T-helper 9 cell (primary cell): ENCODE measurements at places on chromosomes 1 and 21.

DNA sequence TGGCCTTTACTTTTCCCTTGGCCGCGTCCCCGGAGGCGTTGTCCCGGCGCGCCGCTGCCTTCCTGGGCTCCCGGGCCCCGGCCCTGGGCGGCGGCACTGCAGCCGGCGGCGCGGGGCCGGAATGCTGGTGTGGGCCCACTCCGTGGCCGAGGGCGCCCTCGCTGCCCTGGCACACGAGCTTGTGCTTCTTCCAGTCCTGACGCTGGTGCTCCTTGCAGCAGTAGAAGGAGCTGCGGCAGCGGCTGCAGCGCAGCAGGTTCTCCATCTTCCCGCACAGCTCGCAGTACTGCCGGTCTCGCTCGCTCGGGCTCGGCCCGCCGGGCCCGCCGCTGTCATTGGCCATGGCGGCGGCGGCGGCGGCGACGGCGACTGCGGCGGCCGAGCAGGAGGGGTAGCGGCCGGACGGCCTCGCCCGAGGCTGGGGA lies 529 bp downstream of the EGLN1 start:
- peak; percentile 26 for DNase-seq

- no peak for DNase-seq
These were observed 90.2 kb upstream of the SGIP1 start for GRCh38 chr1:66443793-66444192.

- DNase-seq, result peak; percentile 32
These were observed 707 bp upstream of the KLHL21 start for GRCh38 chr1:6603238-6603914.

GRCh38 chr1:116161877-116162390 lies 50.7 kb downstream of the MAB21L3 start:
- no peak for DNase-seq

DNA sequence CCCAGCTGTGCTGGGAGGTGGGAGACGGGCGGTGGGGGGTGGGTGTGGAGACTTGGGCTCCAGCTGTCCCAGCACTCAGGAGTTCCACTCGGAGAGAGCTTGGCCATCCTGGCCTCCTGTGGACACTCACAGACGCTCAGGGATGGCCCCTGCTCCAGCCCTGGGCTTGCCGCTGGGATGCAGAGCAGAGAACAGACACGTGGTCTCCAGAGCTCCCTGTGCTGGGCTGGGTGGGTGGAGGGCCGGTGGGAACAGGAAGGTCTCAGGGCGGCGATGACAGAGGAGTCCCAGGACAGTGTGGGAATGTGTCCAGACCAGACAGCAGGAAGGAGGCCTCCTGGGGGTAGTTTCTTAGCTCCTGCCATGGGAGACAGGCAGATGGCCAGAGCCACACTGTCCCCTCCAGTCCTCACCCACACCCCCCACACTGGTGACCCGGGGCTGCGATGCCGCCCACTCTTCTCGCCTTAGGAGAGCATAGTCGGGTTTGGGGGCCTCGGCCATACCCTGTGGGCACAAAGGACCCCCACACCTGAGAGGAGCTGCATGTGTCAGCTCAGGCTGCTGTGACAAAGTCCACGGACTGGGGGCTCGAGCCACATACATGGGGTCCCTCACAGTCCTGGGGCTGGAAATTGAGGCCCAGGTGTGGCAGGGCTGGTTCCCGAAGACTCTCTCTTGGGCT lies 2.0 kb downstream of the KRTAP10-9 start:
- DNase-seq, result no peak

- DNase-seq, result no peak
These were observed 27.1 kb upstream of the LEPR start for GRCh38 chr1:65393347-65393746.

GRCh38 chr1:232529747-232530146 lies 100.2 kb downstream of the SIPA1L2 start:
- no peak for DNase-seq

- DNase-seq, result no peak
These were observed 127.6 kb upstream of the CTTNBP2NL start for GRCh38 chr1:112268408-112268807.

DNA sequence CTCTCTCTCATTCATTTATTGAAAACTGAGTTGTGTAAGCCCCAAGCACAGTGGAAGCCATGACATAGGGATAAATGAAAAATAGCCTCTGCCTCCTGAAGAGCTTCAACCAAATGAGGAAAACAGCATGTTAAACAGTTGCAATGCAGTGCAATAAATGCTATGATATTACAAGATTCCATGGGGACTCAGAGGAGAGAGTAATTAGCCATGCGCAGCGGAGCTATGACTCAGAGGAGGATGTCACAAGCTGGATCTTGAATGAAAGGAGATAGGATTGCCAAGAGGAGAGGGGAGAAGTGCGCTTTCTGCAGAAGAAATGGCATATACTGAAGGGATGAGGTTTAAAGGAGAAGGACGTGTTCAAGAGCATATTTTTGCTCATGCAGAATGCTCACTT lies 231.3 kb upstream of the PLXNA2 start:
- no peak for DNase-seq

GRCh38 chr1:38061883-38062328 lies 15.3 kb upstream of the POU3F1 start:
- DNase-seq, result no peak

- no peak for DNase-seq
These were observed 392 bp downstream of the MRPL55 start for GRCh38 chr1:228108742-228109072.

DNA sequence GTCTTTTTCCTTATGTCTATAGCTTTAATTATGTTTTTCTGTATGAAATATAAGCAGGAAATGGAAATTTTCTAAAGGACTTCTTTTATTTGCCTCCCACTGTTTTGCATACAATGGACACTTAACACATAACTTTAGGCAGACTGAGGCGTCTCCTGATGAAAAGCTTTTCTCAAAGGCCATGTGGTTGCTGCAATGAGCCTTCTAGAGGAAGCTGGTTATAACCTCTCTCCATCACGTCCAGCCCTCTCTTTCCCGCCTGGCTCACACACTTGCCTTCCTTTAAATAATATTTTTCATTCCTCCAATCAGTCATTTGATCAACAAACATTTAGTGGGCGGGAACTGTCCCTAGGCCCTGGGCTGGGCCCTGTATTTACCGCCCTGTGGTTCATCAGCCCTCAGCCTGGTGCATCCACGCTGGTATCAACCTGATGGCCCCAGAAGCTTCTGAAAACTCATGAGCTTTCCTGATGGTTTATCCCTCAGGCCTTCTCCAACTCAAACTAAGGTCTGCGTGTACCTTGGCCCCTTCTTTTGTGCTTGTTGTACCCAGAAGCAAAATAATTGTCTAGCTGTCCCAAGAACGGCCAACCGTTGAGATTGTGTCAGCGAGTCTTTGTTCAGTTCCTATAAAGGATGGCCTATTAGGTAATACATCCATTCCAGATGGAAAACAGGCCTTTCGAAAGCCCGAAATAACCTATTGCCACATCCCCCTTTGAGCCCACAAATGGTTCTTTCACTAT lies 75.3 kb upstream of the LYST start:
- no peak for DNase-seq

- DNase-seq, result no peak
These were observed 7.8 kb upstream of the PRXL2B start for GRCh38 chr1:2578758-2579118.

DNA sequence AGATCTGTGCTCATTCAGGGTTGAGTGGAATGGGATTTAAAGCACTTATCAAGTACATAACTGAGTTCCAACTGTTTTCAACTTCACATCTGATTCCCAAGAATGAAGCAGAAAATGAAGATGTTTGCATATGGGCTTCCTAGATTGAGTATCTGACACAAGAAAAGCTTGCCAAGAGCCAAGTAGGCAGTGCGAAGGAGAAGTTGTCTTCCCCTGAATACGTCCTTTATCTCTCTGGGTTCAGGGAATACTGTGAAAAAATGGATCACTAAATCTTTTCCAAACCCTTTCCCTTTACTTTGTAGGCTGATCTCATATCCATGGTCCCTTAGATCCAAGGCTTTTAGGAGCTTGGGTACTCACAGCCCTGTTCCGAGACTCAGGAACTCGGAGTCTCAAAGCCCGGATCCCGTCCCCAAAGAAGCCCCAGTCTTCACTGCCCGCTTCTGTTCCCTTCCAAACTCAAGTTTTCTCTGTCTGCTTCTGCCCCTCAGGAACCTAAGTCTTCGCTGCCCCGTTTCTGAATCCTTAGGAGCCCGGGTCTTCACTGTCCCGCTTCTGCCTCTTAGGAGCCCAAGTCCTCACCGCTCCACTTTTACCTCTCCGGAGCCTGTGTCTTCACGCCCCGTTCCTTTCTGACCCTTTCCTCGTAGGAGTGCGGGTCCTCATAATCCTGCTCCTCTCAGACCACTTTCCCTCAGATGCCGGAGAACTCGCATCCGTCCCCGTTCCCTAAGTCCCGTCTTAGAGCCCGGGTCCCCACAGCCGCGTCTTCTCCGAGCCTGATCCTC lies 616 bp downstream of the TAF12 start:
- DNase-seq, result no peak

DNA sequence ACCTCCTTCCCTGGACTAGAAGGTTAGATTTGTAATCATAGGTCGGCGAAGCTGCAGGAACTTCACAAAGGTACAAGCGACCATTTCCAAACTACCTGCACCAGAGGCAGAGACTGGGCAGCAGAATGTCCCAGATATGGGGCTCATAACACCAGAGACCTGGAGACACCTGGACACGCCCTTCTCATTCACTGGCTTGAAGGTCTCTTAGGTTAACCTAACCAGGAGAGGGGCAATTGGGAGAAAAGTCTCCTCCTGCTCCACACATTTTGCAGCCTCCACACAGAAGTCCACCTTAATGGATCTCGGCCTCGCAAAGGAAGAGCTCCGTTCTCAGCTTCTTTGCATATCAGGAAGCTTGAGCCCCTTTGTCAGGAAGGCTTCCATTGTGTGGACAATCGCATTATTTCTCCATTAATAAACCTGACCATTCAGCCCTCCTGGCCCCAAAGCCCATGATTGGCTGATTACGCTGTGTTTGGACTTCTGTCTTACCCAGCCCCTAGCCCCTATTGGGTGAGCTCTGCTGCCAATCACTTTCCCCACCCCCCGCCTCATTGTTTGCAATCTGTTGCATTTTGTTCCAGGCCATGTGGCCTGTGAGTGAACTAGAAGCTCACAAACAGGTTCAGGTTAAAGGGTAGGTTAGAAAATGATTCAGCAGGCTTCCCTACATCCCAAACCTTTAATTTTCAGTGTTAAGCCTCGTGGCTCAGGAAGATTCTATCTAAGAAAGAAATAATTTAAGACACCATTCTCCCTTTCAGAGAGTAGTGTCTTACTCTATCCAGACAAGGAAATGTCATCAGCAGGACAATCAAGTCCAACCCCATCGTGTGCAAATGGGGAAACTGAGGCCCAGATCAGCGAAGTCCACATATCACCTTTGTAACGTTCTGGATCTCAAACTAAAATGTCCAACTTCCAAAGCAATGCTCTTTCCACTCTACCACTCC lies 2.8 kb downstream of the MYCL start:
- DNase-seq, result no peak

DNA sequence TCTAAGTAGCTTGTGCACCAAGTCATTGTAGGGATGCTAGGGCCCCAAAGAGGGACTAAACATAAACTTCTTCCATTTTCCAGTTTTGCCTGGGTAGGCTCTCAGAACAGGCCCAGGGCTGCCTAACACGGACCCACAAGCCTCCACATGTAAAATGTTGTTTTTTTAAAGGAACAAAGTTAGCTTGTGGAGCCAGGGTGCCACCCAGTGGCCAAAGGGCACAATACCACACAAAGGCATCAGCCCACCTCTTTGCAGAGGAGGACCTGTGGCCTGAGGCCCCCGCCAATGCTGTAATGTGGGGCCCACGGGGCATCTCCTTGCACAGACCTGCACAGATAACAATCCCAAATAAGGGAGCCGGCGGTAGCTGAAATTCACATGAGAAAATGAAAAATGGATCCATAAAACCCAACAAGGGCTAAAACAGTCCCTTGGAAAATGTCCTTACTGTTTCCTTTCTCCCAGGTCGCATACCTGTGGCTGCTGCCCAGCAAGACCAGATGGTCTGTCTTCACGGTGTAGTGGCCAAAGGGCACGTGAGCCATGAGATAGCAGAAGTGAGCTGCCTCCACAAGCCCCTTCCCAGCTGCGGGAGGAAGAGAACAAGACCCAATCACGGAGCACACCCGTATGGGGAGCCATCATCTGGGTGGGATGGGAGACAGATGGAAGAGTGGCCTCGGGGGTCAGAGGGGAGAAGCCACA lies 23.8 kb downstream of the SEC16B start:
- no peak for DNase-seq

DNA sequence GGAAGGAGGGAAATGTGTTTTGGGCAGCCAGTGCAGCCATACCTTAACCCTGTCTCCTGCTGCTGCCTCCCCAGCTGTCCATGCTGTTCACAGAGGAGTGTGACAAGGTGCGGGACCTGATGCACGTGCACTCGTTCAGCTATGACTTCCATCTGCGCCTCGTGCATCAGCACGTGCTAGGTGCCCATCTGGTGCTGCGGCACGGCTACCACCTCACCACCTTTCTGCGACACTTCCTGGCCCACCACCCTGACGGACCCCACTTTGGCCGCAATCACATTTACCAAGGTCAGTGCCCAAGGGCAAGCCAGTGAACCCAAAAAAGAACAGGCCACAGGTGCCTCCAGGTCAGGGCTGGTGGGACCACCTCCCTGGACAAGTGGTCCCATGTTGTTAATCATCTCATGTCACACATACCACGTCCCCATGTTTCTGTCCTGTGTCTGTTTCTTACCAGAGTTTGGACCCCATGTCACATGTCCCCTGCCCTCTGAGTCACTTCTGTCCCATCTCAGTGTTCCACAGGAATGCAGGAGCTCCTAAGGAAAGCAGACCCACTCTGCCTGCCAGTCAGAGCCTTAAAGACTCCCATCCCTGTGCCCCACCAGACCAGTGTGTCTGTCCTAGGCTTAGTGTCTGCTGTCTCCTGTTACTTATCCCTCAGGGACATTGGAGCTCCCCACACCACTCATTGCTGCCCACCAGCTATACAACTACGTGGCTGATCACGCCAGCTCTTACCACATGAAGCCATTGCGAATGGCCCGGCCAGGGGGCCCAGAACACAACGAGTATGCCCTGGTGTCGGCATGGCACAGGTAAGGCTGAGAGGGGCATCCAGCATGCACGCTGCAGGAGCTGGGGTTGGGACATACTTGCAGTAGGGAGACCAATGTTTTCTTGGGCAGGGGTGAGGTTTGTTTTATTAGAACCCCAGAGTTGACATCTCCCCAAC lies 6.6 kb downstream of the HYI start:
- no peak for DNase-seq

DNA sequence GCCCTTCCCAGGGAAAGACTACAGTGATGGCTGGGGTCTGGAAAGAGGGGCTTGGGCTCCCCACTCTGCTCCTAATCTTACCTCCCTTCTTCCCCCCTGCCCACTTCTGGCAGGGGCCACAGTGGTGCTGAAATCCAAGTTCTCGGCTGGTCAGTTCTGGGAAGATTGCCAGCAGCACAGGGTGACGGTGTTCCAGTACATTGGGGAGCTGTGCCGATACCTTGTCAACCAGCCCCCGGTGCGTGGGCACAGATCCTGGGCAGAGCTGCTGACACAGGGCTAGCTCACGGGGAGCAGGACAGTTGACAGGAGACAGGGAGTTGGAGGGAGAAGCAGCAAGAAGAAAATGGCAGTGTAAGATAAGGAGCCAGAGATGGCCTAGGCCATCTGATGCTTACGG lies 2.4 kb downstream of the SLC27A3 start:
- DNase-seq, result no peak

- no peak for DNase-seq
These were observed 96.7 kb upstream of the QSOX1 start for GRCh38 chr1:180057883-180058396.
